ENCODE measurements at places on chromosomes 11 and 22.

DNA sequence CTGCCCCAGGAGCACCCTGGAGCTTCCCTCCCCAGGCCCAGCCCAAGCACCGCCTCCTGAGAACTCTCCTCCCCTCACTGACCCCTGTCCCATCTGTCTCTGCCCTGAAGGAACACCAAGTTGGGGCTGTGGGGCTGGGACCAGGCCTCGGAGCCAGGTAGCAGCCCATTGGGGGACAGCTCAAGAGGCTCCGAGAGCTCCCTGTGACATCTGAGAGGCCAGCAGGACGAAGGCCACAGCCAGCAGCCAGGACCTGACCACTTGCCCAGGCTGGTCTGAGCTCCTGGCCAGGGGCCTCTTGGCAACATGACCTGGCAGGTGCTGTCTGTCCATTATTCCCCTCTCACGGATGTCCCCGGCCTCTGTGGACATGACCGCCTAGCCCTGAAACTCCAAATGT lies 33.7 kb downstream of the IGF2 start:
- no peak for DNase-seq

DNA sequence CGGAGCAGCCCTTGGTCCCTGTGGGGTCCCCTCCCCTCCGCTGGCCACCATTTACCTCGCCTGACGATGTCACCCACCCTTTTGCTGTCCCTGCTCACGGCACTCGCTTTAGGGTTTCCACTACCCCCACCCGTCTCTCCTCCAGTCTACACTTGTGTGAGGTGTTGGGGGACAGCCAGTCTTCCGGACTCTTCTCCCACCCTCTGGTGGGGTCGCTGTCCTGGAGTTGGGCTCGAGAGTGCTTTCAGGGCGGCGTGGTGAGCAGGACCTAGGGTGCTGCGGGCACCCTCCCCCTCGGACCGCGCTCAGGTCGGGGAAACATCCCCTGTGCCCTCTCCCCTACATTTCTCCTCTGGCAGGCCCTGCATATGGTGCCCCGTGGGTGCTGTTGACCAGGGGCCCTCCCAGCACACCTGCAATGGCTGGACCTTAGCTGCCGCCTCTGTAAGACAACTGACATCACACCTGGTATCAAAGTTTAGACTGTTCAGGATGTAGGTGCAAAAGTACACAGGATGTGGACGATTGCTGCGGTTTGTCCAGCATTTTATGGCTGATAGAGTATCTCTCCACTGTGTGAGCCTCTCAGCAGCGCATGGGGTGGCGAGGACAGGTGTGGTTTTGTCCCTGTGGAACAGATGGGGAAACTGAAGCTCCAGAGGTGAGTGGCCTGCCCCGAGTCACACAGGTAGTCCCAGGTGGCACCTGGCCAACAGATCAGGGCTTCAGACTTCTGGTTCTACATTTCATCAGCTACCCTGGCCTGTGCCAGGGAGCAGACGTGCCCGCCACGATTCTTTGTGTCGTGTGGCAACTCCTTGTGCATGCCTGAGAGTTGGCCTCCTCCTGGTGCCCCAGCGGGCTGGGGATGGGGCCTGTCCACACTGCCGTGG lies 1.2 kb downstream of the GRK2 start:
- no peak for DNase-seq

GRCh38 chr11:59776210-59777066 lies 21.3 kb downstream of the STX3 start:
- DNase-seq: no peak

GRCh38 chr11:11390068-11390771 lies 37.2 kb upstream of the CSNK2A3 start:
- DNase-seq: no peak

DNA sequence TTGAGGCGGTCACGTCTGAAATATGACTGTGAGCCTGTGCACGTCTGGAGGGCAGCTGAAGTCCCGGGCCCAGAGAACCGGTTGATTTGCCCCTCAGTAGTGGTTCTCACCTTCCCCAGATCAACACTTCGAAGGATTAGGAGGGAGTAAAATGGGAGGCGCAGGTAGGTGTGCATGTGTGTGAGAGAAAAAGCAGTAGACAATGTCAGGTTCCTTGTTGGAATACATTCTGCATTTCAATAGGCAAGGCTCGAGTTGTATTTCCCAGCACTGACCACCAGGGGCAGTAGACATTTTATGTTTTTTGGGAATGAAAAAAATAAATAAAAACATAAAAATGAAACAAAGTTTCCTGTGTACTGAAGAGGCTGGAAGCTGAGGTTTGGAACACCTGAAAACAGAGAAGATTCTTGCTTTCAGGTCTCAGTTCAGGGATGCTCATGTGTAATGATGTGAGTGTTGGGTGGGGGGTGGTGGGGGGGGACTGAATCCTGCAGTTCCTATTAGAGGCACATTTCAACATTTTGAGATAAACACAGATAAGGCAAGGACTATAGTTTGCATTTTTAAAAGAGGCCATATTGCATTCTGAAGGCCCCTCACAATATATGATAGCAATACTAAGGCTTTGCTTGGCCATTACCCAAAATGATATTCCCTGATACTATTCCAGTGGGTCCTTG lies 333.9 kb downstream of the CADM1 start:
- DNase-seq: no peak

GRCh38 chr11:84014539-84014938 lies 728.4 kb upstream of the CCDC90B start:
- DNase-seq: no peak

DNA sequence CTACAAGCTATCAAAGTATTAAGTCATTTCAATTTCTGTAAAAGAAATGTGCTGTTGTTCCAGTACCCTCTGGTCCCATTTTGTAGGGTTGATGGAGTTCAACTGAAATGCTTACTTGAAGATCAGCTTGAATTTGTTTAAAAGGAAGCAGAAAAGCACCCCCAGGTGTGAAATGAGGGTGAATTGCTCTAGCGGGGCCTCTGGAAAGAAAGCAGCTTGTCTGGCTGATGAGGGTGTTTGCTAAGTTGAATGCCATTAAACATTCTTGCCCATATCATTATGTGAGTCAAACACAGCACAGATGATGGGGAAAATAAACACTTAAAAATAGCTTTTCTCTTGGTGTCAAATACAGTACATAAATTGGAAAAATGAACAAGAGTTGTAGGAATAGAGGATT lies 280.3 kb downstream of the RAB38 start:
- no peak for DNase-seq

DNA sequence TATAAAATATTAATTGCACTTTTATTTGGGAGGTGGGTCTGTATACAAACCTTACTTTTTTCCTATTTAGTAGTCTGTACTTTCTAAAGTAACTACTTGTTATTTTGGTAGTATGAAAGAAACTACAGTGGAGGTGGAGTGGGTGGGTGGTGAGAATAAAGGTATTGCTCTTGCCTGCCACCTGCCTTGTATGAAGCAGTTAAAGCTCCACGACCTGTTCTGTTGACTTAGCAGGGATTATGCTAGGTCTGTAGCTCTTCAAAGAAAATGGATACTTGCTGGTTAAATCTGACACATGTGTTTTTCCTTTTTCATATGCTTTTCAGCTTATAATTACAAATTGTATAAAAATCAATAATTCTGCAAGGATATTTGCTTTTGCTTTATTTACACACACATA lies 111.9 kb downstream of the EHF start:
- no peak for DNase-seq

- DNase-seq: no peak
Observed at GRCh38 chr11:82733444-82734119, at the start of gene FAM181B. Gene FAM181B (minus strand): TSS chr11:82733864. CDS start chr11:82733729, 135 bp downstream.

DNA sequence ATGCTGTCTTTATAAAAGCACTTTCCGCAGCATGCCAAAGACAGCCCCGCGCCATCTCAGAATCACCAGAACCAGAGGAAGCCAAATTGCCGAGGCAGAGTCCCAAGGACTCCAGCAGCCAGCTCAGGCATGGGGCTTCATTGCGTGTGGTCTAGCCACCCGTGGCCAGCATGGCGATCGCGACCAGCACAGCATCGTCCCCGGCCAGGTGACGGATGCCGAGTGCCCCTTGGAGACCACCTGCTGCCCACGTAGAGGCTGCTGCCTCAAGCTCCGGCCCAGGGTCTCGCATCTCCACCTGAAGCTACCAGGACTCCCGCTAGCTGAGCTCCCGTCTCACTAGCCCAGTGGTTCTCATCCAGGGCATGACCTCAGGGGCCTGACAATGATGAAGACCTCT lies 92.7 kb downstream of the TRMU start:
- DNase-seq: no peak

DNA sequence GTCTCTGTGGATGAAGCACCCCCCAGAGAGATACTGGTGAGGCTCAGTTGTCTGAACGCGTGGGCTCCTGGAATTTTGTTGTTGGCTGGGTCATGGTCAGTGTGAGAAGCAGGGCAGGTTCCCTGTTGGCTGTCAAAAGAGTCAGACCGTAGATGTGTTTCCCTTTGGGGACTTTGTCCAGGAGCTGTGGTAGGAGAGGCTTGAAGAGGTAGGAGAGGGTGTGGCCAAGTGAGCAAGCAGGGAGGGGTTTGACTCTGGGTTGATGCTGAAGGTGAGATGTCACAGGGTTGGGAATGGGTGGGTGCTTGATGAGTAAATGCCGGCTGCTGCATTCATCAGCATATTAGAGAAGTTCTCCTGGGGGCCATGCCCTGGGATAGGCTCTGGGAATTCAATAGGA lies 803.2 kb downstream of the TBC1D22A start:
- no peak for DNase-seq

GRCh38 chr11:11403763-11404725 lies 51.0 kb upstream of the CSNK2A3 start:
- DNase-seq: no peak

- no peak for DNase-seq
Observed at GRCh38 chr11:24934733-24935439, 438.0 kb downstream of the LUZP2 start.

DNA sequence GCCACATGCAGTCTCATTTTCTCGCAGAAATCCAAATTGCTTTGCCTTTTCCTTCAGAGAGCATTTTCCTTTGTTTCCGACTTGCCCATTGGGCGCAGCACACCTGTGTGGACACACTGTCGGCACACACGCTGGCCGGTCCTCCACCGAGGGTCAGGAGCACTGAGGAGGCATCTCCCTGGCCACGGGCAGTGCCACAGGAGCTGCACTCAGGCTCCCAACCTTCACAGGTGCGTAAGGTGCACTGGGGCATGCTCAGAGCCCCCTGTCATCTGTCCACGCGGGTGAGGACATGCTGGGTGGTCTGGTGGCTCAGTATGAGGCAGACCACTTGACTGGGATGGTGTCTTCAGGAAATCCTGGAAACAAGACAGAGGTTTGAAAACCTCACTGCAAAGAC lies 779.1 kb downstream of the BRD1 start:
- no peak for DNase-seq

GRCh38 chr11:126864934-126865333 lies 135.6 kb downstream of the KIRREL3 start:
- no peak for DNase-seq

DNA sequence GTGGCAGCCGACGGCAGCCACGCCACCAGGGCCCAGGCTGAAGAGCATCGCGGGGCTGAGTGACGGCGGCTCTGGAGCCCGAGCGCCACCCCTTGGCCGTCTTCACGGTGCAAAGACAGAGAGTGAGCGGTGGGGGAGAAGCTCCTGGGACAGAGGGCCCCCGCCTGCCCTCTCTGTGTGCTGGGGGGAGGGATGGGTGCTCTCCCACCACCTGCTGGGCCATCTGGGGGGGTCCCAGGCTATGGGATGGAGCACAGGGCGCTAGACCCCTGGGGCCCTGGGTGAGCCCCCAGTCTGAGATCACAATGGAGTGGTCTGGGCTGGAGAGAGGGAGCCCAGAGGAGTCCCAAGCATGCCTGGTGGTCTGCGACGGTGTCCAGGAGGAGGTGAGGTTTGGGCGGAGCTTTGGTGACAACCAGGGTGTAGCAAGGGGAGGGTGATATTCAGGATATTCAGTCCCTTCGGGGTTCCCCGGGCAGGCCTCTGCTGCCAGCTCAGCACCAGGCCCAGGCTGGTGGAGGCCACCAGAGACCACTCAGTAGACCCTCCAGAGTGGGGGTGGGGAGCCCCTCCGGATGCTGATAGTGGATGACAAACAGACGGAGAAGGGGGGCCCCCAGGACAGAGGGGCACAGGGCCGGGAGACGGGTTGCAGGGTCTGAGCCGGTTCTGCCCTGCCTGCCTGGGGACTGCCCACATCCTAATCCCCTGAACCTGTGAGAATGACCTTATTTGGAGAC lies 78.1 kb upstream of the PRR5 start:
- DNase-seq: no peak

- DNase-seq: no peak
Observed at GRCh38 chr11:18641677-18642076, 7.5 kb upstream of the SPTY2D1 start.

DNA sequence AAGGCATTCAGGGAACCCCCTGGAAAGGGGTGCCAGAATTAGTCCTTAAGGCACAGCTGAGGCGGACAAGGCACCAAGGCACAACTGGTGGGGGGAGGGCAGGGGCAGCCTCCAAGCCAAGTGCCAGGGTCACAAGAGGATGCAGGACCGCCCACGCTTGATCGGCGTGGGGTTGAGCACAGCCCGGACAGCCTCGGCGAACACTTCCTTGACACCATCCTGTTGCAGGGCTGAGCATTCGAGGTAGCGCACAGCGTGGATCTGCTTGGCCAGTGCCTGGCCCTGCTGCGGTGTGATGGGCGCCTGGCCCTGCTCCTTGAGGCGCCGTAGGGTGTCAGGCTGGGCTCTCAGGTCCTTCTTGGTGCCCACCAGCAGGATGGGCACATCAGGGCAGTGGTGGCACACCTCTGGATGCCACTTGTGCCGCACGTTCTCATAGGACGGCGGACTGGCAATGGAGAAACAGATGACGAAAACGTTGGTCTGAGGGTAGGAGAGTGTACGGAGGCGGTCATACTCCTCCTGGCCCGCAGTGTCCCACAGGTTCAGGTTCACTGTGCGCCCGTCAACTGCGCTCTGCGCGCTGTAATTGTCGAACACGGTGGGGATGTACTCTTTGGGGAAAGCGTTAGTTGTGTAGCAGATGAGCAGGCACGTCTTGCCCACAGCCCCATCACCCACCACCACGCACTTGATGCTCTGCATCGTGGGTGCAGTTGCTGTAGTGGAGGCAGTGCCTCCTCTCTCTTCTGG lies 13.1 kb downstream of the RHOG start:
- no peak for DNase-seq

- DNase-seq: no peak
Observed at GRCh38 chr11:4464216-4465159, 15.4 kb downstream of the OR52K2 start.

DNA sequence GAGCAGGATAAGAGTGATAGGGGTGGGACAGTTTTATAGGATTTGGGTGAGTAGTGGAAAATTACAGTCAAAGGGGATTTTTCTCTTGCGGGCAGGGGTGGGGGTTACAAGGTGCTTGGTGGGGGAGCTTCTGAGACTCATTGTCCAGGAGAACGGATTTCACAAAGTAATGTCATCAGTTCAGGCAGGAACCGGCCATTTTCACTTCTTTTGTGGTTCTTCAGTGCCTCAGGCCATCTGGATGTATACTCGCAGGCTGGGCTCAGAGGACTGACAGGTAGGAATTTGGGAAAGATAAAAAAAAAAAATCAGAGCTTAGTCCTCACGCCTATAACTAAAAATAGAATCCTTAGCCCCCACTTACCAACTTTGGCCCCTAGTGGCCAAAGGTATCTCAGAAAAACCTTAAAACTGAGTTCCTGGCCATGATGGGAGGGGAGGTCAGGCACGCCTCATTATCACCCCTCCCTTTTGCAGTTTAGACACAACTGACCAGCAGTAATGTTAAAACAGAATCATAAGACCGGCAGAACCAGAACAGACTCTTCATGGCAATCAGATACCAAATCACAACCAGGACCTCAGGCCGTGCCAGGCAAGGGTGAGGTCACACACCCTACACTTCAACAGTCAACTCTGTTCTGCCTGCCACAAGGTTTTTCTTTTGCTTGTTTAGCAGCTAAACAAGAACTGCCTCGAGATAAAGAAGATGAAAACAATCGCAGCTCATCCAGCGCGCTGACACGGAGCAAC lies 8.9 kb upstream of the APOBEC3G start:
- no peak for DNase-seq

Measured in stimulated activated CD8-positive, alpha-beta memory T cell treated with anti-CD3 and anti-CD28 coated beads, Interleukin-4, amount 100 ng/mL, for 4 hours (primary cell).